ENCODE measurements at places on chromosomes 7 and 10. TPM values are rescaled to one million over a fixed set of nuclear protein-coding genes. Genes with fewer than 3 reads are reported as not detected.

Gene GPRIN2
- not detected for total RNA-seq

- no peak for DNase-seq
Measured at GRCh38 chr10:129780901-129781795, 182.9 kb downstream of the EBF3 start.

DNA sequence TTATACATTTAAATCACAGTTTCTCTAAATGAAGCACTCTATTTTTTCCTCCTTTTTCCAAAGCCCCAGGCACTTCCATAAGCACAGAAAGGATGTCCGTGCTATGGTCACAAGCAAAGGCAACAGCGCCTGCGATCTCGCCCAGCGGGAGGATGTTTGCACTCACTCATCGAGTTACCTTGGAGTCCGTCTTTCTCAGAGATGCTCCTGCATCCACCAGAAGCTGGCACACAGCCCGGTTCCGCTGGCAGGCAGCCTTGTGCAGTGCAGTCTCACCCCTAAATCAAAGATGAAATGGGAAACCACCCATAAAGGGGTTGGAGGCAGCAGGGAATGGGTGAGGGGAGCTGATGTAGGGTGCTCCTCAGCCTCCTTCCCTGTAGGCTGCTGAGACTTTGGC lies 51.9 kb upstream of the PTN start:
- no peak for DNase-seq

- DNase-seq, result no peak
Measured at GRCh38 chr7:16178092-16178491, 243.2 kb downstream of the CRPPA start.

Gene JAZF1
- 3.4 TPM for total RNA-seq

DNA sequence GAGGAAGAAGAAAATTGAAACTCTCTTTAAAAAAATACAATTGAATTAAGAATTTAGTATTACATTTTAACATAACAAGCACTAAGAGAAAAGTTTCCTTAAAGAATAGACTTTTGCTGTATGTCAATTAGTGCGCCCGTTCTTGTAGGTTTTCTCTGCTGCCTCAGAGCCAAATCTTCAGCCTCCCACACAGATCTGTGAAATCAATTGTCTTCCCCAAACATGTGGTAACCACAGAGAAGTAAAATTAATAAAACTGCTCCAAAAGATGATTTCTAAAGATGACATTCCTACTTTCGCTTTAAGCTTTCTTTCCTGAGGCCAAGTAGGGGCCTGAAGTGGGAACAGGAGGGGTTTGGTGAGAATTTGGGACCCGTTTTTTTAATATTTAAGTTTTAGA lies 113.2 kb upstream of the ADO start:
- no peak for DNase-seq

GRCh38 chr7:98956469-98956868 lies 78.1 kb downstream of the TRRAP start:
- DNase-seq, result no peak

DNA sequence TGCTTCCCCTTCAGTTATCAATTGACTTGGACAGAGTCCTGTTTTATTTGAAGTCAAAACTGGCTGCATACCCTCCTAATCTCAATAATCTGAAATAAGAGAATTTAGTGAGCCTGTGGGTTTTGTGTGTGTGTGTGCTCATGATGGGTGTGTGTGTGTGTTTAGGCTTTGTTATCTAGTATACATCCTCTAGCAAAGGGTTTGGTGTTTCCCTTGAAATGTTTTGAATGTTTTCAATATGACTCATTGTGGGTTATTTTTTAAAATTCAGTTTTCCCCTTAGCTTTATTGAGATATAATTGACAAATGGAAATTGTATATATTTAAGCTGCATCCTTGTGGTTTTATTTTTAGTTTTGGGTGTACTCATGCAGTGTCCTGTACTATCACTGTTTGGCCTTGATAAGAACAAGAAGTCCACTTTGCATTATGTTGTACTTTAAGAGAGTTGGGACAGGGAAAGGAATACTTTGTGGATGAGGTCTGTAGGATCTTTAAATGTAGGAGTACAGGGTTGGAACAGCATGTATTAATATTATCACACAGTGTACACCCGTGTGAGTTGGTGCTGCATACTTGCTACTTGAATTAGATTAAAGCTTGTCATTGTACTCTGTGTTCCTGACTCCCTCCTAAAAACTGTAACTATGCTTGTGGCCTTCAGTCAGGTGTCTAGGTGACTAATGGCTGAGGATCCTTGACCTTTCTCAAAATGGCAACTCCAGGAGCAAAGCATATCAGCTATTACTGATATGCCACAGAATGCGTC lies 58.3 kb downstream of the VCL start:
- DNase-seq, result peak; percentile 31

- DNase-seq, result no peak
Measured at GRCh38 chr10:74548676-74549075, 277.7 kb upstream of the KAT6B start.

DNA sequence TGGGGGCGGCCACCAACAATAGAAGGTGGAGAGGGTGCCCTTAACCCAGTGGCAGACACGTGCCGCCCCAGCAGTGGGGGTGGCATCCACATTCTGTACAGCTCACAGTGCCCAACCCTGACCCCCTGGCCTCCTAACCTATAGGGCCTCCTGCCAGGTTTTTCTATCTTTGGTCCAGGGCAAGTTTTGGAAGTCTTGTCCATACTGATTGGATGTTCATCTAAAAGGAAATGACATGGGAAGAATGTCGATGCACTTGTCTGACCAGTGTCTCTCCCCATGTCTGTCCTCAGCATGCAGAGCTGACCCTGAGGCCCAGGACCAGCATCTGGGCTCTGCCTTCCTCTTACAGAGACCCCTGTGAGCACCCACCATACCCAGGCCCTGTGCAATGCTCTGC lies 32.3 kb upstream of the ANTXRL start:
- no peak for DNase-seq

DNA sequence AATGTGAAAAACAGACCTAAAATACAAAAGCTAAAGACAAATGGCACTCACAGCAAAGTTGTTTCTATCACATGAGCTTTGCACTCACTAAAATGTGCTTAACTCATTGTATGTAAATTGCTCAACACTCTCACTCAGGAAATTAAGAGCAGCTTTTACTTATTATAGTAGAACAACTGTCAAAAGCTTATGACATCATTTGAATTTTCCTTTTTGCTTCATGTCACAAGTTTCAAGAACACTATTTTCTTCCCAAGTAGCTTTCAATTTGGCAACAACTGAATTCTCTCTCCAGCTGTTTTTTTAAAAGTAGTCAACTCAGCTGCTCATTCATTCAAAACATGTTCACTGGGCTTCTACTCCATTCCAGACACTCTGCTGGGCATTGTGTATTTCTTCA lies 46.9 kb downstream of the ATE1 start:
- no peak for DNase-seq

DNA sequence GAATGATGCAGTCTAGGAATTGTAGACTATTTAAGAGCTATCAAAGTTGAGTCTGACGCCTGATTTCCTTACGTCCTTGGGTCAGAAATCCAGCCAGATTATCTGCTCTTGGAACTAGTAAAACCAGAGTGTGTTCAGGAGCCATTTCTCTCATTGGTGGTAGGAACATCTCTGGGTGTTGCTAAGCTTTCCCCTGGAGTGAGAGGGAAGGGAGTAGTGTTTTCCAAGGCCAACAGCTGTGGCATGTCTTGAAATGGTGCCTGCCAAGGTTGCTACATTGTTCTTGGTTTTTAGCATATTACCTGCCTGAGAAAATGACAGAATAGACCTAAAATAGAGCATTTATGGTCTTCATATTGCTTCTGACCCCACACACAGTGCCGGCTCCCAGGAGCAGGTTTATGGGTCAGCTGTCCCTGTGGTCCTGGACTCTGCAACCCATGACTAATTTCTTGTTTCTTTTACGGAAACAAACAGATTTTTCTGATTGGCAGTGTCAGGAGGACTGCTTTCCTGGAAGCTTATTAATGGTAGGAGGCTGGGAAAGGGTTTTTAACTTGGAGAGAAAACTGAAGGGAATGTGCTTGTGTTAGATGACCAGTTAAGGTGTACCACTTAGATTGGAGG lies 17.5 kb downstream of the GBF1 start:
- DNase-seq, result no peak

Gene GJD4
- total RNA-seq, result not detected

DNA sequence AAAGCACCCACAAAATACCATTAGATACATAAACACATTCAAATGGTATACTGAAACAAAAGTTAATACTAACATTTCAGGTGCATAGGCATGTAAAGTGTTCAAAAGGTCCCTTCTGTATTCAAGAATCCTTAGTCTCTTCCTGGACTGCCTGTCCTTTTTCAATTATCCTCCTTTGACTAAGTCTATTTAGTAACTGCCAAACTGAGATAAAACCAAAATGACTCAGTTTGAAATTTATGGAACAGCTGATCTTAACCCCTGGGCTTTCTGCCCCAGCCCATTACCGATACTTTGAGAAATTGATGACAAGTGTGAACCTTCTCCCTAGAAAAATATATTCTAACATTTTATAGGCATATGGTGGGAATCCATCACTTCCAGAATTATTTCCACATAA lies 5.4 kb downstream of the EPC1 start:
- DNase-seq, result no peak

DNA sequence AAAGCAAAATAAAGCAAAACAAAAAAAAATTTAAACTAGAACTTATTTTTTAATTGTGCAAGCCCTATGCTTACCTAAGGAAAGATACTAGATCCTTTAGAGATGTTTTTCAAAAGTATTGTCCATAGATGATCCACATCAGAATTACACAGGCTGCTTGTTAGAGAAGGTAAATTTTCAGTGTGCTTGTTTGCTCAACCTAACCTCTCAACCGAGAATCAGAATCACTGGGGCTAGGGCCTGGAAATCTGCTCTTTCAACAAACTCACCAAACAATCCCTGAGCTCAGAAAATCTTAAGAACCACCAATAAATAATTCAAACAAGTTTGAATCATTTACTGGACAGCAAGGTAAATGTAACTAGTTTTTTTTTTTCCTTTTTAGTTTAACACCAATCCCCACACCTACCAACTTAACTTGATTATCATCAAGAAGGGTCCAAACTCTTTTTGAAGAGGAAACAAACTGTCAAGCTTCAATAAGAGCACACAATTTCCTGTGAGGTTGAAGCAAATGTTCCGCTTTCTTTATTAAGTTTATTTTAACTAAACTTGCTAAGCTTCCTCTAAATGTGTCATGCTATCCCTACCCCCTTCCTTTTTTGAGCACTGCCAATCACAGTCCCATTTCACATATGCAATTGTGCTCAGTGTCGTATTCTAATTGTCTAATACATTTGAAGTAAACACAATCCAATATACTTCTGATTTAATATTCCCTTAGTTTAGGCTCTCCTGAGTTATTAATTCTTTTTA lies 7.4 kb upstream of the TSPAN33 start:
- DNase-seq, result no peak

DNA sequence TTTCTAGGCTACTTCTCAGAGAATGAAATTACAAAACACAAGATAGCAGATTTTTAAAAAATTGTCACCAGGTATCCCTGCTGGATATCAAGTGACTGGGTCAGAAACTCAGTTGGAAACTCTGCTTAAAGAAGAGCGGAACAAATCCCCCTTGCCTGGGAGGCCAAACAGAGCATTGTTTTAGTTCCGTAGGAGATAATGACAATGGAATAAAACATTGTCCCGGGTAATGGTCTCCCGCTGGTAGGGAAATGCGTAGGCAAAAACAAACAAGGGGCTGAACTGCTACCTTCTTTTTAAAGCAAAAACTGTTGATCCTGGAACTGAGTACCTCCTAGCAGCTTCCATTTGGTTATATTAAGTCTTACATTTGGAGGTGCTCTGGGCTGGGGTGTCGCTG lies 21.3 kb upstream of the VAX1 start:
- DNase-seq, result no peak

Gene PPP1R17
- total RNA-seq, result not detected

DNA sequence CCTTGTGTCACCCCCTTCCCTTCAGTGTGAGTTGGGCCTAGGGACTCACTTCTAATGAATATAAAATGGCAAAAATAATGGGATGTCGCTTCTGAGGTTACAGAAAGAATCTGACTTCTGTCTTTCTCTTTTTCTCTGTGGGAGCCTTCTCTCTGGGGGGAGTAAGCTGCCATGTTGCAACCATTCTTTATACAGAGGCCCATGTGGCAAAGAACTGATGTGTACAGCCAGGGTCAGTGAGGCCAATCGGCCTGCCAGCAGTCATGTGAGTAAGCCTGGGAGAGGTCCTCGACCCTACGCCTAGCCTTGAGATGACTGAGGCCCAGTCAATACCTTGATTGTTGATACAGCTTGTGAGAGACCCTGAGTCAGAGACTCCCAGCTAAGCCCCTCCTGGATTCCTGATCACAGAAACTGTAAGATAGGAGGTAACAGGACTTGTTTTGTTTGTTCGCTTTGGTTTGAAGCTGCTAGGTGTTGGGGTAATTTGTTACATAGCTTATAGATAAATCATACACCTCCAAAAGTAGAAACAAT lies 1.7 kb downstream of the TCAF1 start:
- no peak for DNase-seq

DNA sequence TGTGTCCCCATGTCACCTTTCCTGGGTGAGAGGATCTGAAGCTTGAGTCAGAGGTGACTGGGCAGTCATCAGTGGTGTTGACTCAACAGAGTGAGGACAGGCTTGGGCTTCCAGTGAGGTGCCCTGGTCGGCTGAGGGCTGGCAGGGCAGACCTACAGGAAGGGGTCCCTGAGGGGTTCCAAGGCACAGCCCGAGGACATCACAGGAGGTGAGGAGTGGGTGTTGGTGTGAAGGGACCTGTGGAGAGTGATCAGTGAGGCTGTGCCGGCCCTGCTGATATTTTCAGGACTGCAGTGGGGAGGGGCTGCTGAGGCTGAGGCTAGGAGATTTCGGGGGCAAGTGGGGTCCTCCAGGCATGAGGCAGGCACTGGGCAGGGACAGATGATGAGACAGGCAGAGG lies 545.5 kb downstream of the TCERG1L start:
- DNase-seq, result no peak

DNA sequence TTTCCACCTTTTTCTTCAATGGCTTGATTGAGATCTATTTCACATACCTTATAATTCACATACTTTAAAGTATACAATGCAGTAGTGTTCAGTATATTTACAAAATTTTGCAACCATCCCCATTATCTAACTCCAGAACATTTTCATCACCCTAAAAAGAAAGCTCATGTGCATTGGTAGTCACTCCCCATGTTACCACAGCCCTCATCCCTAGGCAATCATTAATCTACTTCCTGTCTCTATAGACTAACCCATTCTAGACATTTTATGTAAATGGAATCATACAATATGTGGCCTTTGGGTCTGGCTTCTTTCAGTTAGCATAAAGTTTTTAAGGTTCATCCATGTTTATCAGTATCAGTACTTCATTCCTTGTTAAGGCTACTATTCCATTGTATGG lies 214.2 kb downstream of the WDR11 start:
- no peak for DNase-seq

- no peak for DNase-seq
Measured at GRCh38 chr10:33465747-33466146, 131.3 kb upstream of the NRP1 start.

Gene GNGT1
- not detected for total RNA-seq

DNA sequence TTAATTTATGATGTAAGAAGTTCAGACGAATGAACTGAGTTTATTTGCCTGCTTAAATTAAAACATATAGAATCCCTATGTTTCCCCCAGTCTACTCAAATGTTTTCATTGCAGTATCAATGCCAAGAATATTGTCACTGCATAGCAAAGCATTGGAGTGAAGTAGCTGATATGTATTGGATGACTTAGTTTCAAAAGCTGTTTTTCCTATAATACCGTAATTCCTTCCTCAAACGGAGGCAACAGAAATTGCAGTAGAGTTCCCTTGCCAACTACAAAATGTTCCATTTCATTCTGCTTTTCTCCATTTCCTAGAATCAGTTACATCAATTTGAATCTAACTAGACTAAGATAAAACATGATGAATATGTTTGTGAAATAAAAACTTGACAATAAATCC lies 174.1 kb downstream of the CNTNAP2 start:
- DNase-seq, result no peak
